ENCODE measurements at places on chromosomes 1 and 21. TPM values are rescaled to one million over a fixed set of nuclear protein-coding genes. Genes with fewer than 3 reads are reported as not detected.

DNA sequence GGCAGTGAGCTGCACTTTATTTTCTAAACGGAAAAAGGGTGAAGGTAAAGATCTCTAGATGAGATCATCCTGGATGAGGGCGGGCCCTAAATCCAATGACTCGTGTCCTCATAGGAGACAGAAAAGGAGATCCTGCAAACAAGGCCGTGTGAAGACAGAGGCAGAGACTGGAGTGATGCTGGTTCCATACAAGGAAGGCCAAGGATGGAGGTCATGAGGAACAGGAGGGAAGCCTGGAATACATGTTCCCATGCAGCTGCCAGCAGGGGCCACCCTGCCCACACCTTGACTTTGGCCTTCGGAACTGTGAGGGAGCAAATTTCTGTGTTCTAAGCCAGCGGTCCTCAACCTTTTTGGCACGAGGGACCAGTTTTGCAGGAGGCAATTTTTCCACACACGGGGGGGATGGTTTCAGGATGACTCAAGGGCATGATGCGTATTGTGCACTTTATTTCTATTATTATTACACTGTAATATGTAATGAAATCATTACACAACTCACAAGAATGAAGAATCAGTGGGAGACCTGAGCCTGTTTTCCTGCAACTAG, 94.3 kb downstream of the PSMG1 start:
- no peak for DNase-seq

GRCh38 chr1:181260994-181261393, 172.5 kb downstream of the IER5 start:
- DNase-seq = no peak

Gene GPA33
- 3.6 TPM for total RNA-seq

- DNase-seq = no peak
Measured at GRCh38 chr1:70075761-70076160, 129.6 kb downstream of the LRRC40 start.

Gene KIRREL1
- 34.1 TPM for total RNA-seq
